ENCODE measurements at places on chromosomes 7 and 10.
A peak's percentile ranks its signal among the peaks of the same experiment; 100 is the strongest.

DNA sequence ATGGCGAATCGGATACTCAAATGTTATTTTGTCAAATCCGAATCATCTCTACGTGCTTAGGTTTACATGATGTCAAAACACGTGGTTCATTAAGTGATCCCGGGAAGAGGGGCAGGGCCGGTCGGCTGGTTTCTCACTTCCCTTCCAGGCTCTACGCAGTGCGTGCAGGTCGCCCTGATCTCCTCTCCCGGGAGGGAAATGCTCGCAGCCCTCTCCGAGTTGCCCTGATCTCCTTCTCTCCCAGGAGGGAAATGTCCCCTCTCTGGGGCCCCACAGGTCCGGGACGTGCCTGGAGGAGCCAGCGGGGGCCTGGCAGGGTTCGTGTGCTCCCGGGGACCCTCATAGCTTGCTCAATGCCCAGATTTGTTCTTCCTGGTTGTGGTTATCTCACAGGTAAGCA is 202.7 kb downstream of the DNAJB6 start:
- no peak for DNase-seq

GRCh38 chr10:43599333-43599732 is 6.9 kb upstream of the ZNF485 start:
- DNase-seq, result no peak

GRCh38 chr10:29171717-29172116 is 117.2 kb upstream of the LYZL1 start:
- DNase-seq, result no peak

DNA sequence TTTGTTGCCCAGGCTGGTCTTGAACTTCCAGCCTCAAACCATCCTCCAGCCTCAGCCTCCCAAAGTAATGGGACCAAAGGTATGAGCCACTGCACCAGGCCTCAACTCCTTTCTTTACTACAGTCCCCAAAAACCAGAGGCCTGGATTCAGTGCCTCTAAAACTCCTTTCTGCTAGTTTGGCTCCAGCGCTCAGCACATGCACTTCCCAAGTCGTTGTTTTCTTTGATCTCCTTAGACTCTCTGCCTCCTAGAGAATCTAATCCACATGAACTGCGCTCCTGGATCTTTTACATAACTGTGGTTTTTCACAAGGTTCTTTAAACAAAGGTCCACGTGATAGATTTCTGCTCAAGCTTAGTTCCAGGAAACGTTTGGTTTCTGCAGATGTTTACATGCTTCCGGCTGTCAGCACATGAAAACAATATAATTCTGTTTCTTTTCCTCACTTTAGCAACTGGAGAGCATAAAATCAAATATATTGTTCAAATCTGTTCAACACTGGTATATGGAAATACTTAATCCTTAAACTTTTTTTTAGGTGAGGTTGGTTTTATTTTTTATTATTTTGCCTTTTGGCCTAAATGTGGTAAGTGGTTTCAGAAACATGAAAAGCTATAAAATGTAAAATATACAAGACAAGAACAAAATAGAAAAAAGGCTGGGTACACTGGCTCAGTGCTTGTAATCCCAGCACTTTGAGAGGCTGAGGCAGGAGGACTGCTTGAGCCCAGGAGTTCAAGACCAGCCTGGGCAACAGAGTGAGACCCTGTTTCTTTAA is 270.5 kb upstream of the MKLN1 start:
- peak; percentile 28 for DNase-seq

GRCh38 chr10:48638739-48639527 is 34.1 kb upstream of the ARHGAP22 start:
- DNase-seq, result no peak

DNA sequence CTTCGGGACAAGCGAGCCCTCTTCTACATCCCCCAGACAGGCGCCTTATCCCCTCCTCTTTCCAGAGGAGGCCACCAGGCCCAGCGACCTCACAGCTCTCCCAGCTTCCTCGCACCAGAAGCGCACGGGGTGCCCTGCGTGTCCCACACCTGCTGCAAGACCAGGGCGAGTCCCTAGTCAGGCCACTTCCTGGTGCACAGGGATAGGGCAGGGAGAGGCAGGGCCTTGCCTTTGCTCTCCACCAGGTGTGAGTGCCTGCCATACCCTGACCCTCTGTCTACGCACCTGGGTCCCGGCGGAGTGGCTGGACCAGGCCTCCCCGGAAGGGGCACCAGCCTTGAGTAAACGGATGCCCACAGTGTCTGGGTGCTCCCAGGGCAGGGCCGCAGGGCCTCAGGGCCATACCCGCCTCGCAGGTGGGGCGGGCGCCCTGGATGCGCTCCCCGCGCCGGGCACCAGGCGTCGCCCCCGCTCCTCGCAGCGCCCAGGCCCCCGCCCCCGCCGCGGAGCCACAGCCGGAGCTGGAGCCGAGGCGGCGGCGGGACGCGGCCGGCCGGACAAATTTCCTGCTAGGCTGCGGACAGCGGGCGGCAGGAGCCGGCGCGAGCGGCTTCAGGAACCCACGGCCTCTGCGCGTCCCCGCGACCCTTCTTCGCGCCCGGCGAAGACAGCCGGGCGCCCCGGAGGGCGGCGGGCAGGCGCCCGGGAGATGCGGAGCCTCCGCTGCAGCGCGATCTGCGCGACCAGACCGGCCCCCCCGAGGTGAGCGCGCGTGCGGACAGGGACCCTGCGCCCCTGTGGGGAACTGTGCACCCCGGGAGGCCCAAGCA is at the start of gene PTPRE:
PTPRE (plus strand) TSS at position 556 of the 830 bp plus-strand sequence. CDS start 133,779 bp downstream, outside the sequence.
- DNase-seq, result peak; percentile 71

- no peak for DNase-seq
Measured at GRCh38 chr7:85286446-85286845, 99.6 kb upstream of the SEMA3D start.

DNA sequence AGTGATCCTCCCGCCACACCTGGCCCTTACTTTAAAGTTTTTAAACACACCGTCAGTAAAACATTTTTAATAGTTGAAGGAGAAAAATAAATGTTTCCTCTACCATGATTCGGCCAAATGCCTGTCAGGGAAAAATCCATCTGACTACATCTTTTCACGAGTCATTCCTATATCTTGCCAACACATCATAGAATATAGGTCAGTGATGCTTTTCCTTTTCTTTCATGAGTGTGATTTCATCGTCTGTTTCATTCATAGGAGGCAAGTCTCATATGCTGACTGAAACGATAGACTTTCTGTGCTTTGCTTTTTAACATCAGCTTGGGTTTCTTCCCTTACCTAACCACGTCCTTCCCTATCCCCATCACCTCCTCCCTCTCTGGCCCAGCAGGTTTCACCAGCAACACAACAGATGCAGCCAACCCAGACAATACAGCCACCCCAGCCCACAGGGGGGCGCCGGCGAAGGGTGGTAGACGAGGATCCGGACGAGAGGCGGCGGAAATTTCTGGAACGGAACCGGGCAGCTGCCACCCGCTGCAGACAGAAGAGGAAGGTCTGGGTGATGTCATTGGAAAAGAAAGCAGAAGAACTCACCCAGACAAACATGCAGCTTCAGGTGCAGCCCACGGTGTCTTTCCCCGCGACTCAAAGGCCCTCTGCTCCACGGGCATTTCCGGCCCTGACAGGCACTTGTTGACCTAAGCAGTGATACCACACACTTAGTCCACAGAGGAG is 149.2 kb downstream of the TRIL start:
- no peak for DNase-seq

DNA sequence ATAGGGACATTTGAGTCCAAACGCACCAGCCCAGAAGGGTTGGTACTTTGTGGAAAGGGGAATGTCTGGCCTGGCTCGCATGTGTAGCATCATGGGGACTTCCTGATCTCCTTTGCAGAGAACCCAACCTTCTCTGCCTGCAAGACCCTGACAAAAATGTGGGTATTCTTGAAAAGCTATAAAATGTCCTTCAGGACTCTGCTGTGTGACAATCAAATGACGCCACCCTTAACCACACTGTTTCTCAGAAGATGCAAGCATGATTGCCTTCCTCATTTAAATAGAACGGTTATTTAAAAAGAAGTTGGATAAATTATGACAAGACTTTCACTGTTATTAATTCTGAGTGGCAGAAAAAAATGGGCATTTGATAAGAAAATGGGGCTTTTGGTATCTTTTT is 15.1 kb upstream of the GPR15LG start:
- DNase-seq, result no peak

DNA sequence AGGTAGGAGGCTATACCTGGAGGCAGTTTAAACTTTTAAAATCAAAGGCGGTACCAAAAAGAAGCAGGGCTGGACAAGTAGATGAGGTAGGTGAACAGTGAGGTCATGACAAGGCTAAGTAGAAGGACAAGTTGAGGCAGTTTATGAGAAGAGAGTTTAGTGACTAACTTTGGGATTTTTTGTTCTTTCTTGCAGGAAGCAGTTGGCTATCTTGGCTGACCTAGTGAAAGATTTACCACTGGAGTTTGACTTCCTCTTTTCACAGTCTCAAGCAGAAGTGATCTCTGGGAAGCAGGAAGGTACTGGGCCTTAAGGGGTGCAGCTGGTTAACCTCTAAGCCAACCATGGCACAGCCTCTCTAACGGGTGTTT is 26.3 kb downstream of the ENTPD7 start:
- DNase-seq, result no peak

GRCh38 chr10:27134371-27134770 is 19.8 kb downstream of the YME1L1 start:
- no peak for DNase-seq

DNA sequence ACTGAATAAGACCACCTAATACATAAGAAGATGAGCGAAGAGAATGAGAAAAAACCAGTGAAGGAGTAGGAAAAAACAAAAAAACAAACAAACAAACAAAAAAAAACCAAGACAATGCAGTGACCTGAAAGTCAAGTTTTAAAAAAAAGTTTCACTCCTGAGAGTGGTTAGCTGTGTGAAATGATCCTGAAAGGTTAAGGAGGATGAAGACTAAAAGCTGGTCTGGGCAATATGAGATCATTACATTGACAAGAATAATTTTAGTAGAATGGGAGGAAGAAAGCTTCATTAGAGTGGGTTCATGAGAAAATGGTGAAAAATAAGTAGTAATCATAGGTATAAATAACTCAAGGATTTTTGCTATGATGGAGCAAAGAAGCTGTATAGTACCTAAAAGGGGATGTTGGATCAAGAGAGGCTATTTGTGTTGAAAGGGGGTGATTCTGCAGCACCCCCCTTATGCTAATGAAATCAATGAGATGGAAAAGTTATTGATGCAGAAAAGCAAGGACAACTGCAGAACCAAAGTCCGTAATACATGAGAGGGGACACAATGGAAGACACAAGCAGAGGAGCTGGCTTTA is 80.2 kb downstream of the KMT2C start:
- DNase-seq, result no peak

DNA sequence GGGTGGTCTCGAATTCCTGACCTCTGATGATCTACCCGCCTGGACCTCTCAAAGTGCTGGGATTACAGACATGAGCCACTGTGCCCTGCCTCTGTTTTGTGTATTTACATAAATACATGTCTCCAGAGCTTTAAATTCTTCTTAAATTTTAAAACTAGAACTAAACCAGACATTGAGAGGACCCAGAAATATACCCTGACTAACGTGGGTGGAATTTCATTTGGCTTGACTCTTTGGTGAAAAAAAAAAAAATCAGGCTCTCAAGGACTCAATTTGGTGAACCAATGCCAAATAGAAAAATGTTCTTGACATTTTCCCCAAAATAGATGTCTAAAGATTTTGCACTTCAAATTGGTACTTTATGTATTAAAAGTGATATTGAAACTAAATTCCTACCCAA is 16.6 kb upstream of the FAS start:
- no peak for DNase-seq

DNA sequence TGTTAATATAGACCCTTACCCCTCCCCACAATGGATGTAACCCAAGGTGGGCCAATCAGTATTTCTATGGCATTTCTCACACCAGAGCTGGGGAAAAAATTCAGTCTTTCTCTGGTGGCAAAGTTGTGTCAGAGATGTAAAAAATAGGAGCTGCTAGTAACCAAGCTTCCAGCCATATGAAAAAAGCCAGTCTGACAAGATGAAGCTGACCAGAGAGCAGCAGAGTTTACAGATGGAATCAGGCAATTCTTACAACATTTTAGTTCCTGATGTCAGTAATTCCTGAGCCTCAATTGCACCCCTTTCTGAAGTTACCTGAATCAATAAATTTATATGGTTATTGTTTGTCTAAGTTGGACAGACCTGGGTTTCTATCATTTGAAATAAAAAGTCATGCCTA is 286.3 kb downstream of the HPSE2 start:
- no peak for DNase-seq

GRCh38 chr7:69367780-69368179 is 230.5 kb upstream of the AUTS2 start:
- no peak for DNase-seq

GRCh38 chr7:80189638-80190037 is 55.0 kb downstream of the GNAI1 start:
- DNase-seq, result no peak

- peak; percentile 26 for DNase-seq
Measured at GRCh38 chr10:16520900-16521299, 779 bp downstream of the C1QL3 start.

GRCh38 chr7:46152696-46153095 is 231.6 kb upstream of the IGFBP3 start:
- no peak for DNase-seq

DNA sequence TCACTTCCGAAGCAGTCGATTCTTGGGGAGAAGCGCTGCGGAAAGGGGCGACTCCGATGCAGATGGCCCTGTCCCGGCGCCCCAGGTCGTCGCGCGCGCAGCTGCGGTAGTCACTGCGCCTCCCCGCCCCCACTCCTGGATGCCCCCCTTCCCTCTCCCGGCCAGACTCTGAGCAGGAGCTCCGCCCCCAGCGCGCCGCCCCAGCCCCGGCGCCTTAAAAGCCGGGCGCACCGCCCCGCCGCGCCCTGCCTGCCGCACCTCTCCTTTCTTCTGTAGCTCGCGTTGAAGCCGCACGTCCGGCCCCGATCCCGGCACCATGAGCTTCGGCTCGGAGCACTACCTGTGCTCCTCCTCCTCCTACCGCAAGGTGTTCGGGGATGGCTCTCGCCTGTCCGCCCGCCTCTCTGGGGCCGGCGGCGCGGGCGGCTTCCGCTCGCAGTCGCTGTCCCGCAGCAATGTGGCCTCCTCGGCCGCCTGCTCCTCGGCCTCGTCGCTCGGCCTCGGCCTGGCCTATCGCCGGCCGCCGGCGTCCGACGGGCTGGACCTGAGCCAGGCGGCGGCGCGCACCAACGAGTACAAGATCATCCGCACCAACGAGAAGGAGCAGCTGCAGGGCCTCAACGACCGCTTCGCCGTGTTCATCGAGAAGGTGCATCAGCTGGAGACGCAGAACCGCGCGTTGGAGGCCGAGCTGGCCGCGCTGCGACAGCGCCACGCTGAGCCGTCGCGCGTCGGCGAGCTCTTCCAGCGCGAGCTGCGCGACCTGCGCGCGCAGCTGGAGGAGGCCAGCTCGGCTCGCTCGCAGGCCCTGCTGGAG is at the start of gene INA:
INA (plus strand) TSS at position 243 of the 817 bp plus-strand sequence; CDS start at position 317, 74 bp downstream.
- DNase-seq, result no peak

- no peak for DNase-seq
Measured at GRCh38 chr10:77505431-77506334, 131.9 kb downstream of the KCNMA1 start.

- DNase-seq, result no peak
Measured at GRCh38 chr7:152158801-152159587, 133.5 kb downstream of the GALNT11 start.

DNA sequence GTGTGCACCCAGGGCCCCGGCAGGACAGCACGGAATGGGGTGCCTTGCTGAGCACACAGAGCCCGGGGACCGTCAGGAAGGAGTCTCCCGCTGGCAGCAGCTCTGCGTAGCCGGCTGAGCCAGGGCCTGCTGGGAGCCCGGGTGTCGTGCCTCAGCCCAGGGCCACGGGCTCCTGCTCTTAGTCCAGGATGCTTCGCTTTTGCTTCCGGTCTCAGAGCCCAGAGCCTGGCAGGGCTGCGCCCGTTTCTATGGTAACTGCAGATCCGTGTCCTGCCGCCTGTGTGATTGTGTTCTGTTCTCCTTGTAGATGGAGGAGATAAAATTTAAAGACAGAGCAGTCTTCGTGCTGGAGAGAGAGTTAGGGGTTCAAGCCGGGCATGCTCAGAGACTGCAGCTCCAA is 53.7 kb upstream of the DPYSL4 start:
- DNase-seq, result no peak

All from CD4-positive, alpha-beta T cell treated with Interleukin-6 for 4 hours (primary cell).